ENCODE measurements at places on chromosomes 7 and 10.

- no peak for DNase-seq
Observed at GRCh38 chr7:132742189-132742612, 165.9 kb upstream of the PLXNA4 start.

DNA sequence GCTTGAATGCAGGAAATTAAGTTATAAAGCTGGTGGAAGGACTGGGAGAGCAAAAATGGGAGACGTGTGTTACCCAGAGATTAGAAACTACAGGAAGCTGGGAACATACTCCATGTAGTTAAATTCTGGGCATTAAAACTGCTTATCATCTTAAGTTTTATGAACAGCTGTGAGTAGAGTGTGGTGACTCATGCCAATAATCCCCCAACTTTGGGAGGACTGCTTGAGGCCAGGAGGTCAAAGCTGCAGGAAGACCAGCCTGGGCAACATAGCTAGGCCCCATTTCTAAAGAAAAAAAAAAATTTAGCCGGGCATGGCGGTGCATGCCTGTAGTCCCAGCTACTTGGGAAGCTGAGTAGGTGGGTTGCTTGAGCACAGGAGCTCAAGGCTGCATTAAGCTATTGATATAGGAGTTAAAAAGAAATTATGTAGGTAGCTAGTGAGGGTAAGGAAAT, 56.2 kb upstream of the SEPHS1 start:
- no peak for DNase-seq

DNA sequence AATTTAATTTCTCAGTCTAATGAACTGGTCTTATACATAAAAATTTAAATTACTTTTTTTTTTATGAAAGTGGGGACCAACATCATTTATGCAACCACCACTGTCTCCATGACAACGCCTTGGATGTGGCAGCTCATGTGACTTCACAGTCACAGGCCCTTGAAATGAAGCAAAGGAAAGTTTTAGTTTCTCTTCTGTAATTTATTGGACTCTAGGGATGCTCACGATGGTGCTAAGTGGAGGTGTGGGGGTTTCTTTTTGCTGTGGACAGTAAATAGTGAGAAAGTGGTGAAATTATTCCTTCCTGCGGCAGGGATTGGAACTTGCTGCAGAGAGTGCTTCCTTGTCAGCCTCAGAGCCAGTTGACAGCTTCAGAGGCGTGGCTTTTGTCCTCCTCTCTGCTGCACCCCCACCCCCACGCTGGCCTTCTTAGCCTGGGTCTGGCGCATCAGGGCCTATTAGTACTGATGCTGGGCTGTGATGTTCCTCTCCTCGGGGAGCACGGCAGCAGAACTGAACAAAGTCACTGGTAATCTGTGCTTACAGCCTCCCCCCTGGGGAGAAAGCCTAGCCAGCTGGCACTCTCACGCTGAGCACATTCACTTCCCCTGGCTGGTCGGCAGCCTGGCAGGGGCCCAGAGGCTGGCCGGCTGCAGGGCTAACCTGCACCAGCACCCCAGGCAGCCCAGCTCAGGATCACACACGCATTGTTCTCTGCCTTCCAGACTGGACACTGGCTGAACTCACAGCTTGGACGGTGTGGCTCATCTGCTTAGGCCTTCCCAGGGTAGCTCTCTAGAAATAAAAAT, 517.5 kb upstream of the GALNT17 start:
- no peak for DNase-seq

DNA sequence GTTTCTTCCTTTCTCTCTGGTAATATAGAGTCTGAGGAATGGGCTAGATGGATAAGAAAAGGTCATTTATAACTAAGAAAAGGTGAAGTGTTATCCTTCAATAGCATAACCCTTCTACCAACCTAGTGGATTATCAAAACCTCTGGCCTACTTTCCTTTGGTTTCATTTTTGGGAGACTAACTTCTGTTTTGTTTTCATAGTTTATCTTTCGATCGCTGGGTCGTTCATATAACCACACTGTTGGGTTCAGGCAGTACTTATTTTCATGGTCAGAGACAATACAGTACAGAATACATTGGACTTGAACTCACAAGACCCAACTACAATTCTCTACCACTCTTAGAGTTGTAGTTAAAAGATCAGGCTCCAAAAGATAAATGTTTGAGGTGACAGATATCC, 86.5 kb downstream of the UBE2H start:
- DNase-seq, result no peak

DNA sequence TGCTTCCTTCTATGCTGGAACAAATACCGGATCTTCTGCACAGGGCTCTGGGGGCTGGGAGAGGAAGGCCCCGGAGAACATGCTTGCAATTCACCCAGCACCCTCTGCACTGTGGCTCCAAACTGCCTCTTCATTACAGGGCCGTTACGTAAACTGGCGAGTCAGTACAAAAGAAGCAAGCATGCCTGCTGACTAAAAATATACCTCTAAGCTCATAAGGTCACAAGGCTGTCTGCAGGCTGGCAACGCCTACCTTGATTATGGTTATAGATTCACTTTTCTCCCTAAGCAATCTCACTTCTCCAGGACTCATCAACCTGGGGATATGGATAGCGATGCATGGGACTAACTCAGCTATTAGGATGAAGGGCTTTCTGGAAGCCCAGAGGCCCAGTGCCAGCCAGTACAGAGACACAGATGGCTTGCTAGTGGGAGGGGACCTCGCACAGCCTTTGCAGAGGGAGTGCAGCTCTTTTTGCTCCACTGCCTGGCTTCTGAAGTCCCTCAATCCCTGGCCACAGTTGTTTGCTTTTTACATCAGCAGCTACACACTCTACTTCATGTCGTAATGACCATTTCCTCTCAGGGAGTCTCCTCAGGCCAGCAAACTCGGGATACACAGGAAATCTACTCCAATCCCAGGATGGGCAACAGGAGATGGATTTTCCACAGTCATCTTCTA, 96.1 kb downstream of the SH3PXD2A start:
- no peak for DNase-seq

- no peak for DNase-seq
Observed at GRCh38 chr7:83956104-83956503, 238.5 kb downstream of the SEMA3A start.

DNA sequence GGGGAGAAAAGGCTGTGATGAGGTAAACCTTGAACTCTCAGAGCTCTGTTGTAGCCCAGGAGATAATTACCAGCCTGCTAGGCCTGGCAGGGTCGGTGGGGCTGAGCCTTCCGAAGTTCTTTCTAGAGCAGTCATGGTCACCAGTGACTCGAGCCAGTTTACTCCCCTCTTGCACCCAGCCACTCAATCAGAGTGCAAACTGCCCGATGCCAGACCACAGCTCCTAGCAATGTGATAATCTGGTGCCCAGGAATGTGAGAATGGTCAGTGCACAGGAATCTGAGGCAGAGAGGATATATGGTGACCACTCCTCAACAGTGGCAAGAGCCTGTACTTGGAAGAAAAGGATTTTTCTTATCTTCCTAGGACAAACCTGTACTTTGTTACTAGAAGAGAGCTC, 46.4 kb upstream of the KMT2E start:
- no peak for DNase-seq

- no peak for DNase-seq
Observed at GRCh38 chr10:113780681-113781250, 29.3 kb downstream of the PLEKHS1 start.

DNA sequence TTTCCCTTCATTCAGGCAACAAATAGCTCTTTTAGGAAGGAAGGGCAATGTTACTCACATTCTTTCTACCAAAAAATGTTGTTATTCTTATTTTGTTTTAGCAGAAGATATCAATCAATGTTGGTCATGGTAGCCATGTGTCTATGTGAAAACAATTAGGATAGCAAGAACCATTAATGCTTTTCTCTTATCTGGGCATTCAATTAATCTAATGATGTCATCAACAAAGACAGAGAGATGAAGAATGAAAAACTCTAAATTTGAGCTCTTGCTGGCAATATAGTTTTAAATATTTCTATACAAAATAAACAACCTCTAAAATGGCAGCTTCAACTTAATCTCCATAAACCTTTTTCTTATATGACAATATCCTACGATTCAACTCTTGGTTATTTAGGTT, 353.7 kb upstream of the ANKRD30A start:
- no peak for DNase-seq

- DNase-seq, result no peak
Observed at GRCh38 chr7:7127773-7128172, 54.6 kb upstream of the C1GALT1 start.

DNA sequence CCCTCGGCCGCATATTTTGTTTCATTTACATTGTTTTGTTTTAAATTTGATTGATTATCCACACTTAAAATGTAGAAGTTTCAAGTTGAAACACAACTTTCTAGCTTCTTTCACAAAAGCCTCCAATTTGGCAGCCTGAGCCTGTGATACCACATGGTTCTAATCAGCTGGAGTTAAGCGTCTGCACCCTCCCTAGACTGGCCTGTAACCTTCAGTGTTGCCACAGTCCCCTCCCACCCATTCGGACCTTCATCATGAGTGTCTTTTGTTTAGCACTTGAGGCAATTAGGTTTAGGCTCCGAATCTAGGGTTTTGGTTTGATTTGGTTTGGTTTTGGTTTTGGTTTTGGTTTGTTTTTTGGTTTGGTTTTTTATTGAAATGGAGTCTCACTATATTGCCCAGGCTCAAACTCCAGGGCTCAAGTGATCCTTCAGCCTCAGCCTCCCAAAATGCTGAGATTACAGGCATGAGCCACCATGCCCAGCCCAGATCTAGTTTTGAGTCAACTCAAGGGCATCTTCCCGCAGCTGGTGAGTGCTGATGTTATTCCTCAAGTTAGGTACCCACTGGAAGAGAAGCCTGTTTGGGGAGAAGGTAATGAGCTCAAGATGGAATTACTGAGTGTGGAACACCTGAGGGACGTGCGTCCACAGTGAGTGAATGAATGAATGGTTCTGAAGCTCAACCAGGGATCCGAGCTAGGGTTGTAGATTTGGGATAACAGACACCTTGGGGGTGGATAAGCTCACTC, 201.4 kb downstream of the HECW1 start:
- DNase-seq, result no peak

DNA sequence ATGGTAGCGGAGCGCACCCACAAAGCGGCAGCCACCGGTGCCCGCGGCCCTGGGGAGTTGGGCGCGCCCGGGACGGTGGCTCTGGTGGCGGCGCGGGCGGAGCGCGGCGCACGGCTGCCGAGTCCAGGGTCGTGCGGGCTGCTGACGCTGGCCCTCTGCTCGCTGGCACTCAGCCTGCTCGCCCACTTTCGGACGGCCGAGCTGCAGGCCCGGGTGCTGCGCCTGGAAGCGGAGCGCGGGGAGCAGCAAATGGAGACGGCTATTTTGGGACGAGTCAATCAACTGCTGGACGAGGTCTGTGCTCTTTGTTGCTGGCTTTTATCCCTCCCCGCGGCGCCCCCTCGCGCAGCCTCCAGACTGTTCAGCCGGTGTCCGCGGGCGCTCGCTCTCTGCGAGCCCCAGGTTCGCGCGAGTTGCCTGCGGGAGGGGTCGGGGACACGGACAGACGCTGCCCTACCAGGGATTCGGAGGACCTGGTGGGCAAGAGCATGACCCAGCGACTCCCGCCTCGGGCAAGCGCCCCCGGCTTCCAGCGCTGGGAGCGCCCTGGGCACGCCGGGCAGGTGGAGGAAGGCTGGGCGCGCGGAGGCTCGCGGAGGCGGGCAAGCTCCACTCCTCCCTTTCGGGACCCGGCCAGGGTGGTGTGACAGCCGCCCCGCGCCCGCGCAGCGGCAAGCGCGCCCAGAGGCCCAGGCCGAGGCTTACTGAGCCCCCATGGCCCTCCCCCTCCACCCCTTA, 887 bp downstream of the COL13A1 start:
- DNase-seq, result no peak

DNA sequence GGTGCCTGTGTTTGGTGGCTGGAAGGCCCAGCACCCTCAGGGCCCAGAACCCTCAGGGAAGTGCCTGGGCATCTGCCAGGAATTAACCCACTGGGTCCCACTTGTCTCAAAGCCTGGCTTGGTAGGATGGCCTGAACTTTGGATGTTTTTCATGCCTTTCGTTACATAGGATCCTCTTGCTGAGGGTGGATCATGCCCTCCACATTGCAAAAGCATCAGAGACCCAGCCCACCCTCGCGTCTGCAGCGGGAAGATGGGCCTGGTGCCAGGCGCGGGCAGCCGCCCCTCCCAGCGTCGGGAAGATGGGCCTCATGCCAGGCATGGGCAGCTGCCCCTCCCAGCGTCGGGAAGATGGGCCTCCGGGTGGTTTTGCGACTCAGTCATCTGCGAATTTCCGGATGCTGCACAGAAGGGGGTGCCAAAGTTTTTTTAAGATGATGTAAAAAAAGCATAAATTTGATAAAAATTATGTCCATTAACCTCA, 51.9 kb upstream of the PRKAR1B start:
- no peak for DNase-seq

DNA sequence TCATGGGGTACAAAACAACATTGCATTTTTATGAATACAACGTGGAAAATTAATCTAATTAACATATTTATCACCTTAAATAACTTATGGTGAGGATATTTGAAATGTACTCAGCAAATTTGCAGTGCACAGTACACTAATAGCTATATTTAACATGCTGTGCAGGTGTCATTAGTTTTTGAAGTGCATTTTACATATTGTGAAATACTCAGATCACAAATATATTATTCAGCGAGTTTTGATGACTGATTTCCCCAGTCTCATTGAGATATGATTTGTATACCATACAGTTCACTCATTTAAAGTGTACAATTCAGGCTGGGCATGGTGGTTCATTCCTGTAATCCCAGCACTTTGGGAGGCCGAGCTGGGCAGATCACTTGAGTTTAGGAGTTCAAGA, 59.5 kb downstream of the TET1 start:
- no peak for DNase-seq

DNA sequence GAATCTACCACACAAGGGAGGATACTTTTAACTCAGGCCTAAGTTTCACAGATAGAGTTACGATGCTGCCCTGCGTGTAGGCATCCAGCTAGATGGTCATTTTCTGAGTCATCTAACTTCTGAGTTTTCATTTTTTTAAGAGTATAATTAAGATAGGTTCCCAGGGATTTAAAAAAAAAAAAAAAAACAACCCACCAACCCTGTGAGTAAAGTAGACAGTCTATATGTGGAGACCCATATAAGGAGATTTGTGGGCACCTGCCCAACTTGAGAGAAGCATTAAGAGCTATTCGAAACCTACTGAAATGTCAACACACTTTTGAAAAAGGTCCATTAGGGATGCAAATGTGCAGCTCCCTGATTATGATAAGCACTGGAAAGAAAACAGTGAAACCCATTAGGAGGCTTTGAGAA, 257.3 kb downstream of the TRIL start:
- DNase-seq, result no peak

DNA sequence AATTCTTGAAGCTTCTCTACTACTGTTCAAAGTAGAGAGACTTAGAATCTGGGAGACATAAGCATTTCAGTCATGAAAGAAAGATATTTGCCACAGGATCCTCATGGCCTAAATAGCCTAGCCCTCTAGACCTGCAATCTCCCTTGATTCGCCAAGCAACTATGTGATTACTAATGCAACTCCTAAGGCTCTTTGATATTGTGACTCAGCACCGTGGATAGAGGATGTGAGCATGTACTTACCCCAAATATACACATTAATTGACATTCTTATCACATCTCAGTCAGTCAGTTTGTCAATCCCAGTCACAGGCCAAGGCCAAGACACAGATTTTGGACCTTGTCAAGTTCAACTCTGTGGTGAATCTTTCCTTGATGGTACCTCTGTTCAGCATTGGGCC, 42.6 kb downstream of the GPR37 start:
- DNase-seq, result no peak
